ENCODE measurements at places on chromosomes 4 and X. TPM values are rescaled to one million over a fixed set of nuclear protein-coding genes. Genes with fewer than 3 reads are reported as not detected.

GRCh38 chr4:152436384-152436783, 99.5 kb downstream of the FBXW7 start:
- no peaks in the 10 kb centered on the region for H3K27me3 ChIP-seq
- no peak overlapping the region for H3K27ac ChIP-seq
- no peak overlapping the region for H3K4me3 ChIP-seq
- no peak for DNase-seq
- no peaks in the 10 kb centered on the region for H3K36me3 ChIP-seq

- H3K4me1 ChIP-seq: no peaks in the 10 kb centered on the region
- no peaks in the 10 kb centered on the region for H3K27me3 ChIP-seq
- H3K4me3 ChIP-seq: no peak overlapping the region
- no peak overlapping the region for H3K27ac ChIP-seq
These were observed 231.7 kb downstream of the HS3ST1 start for GRCh38 chr4:11196927-11197522.

- no peak overlapping the region for H3K27ac ChIP-seq
- H3K4me3 ChIP-seq: no peak overlapping the region
- H3K27me3 ChIP-seq: no peaks in the 10 kb centered on the region
- DNase-seq: no peak
- H3K4me1 ChIP-seq: no peaks in the 10 kb centered on the region
These were observed 17.8 kb downstream of the PSAPL1 start for GRCh38 chr4:7416745-7417432.

GRCh38 chr4:26424838-26425237, 65.4 kb downstream of the CCKAR start:
- no peak overlapping the region for H3K27ac ChIP-seq
- no peak overlapping the region for H3K4me3 ChIP-seq
- peaks cover 5% of the 10 kb centered on the region for H3K4me1 ChIP-seq
- H3K36me3 ChIP-seq: no peaks in the 10 kb centered on the region
- H3K27me3 ChIP-seq: no peaks in the 10 kb centered on the region
- no peak for DNase-seq

GRCh38 chrX:134886002-134886596, 104.7 kb upstream of the SMIM10 start:
- no peaks in the 10 kb centered on the region for H3K4me1 ChIP-seq
- no peaks in the 10 kb centered on the region for H3K27me3 ChIP-seq
- no peak overlapping the region for H3K27ac ChIP-seq
- no peaks in the 10 kb centered on the region for H3K36me3 ChIP-seq
- DNase-seq: no peak

DNA sequence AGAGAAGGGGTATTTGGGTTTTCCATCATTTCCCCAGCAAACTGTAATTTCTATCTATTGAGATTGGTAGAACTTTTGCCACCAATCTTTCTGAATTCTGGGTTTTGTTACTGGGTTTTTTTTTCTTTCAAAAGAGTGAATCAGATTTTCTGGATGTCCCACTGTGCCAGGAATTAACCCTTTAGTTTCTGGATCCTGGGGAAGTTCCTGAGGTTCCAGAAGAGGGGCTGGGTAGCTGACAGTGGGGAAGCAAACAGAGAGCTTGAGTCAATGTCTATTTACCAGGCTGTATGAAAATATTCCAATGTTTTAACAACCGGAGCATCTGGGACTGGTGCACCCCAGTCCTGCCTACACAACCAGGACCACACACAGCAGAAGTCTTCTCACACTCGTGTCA, 25.8 kb upstream of the SOD3 start:
- H3K4me3 ChIP-seq: no peak overlapping the region
- DNase-seq: no peak
- no peaks in the 10 kb centered on the region for H3K4me1 ChIP-seq
- no peak overlapping the region for H3K27ac ChIP-seq
- H3K27me3 ChIP-seq: no peaks in the 10 kb centered on the region
- H3K36me3 ChIP-seq: no peaks in the 10 kb centered on the region

- no peaks in the 10 kb centered on the region for H3K27me3 ChIP-seq
- no peaks in the 10 kb centered on the region for H3K4me1 ChIP-seq
- no peaks in the 10 kb centered on the region for H3K36me3 ChIP-seq
- H3K4me3 ChIP-seq: no peak overlapping the region
- DNase-seq: no peak
- no peak overlapping the region for H3K27ac ChIP-seq
These were observed 33.2 kb downstream of the AWAT2 start for GRCh38 chrX:70016513-70016912.

DNA sequence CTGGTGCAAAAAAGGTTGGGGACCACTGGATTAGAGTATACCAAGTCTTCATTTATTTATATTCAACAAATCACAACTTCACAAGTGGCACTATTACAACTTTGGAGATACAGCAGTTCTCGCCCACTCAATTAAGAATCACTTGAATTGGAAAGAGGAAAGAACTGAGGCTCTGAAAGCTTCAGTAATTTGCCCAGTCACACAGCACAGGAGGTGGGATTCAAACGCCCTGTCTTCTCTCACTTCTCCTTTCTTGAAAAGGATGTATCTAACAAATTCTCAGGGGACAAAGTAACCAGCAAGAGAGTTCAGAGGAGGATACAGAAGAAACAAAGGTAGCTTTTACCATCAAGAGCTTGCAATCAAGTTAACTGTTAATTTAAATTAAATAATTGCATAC, 12.4 kb downstream of the SMIM14 start:
- H3K27ac ChIP-seq: no peak overlapping the region
- no peaks in the 10 kb centered on the region for H3K27me3 ChIP-seq

The NKX3-2 gene
- 1.2 TPM for total RNA-seq

The CENPVL1 gene
- total RNA-seq: not detected

The BEND4 gene
- 13.8 TPM for total RNA-seq

The CDKL2 gene
- not detected for total RNA-seq

Measured in uterus (tissue), 4 donors.